ENCODE measurements at places on chromosomes 4 and X.

GRCh38 chr4:103075894-103076746 lies 441 bp downstream of the SLC9B2 start:
- DNase-seq, result peak; percentile 51

GRCh38 chr4:67762086-67762485 lies 7.9 kb upstream of the GNRHR start:
- DNase-seq, result no peak

GRCh38 chrX:78997870-78998558 lies 52.8 kb downstream of the P2RY10 start:
- DNase-seq, result no peak

DNA sequence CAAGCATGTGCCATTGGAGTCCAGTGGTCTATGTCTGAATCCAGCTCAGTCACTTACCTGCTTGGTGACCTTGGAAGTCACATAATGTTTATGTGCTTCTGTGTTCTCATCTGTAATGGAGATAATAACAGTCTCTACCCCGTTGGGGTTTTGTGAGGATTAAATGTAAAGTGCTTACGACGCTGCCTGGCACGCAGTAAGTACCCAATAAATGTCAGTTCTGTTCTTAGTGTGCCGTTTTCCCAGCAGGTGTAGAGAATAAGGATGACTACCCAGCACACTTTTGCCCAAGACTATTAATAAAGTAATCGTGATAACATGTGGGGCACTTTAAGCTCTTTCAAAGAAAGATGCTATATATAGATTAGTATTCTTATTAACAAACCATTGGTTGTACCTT lies 56.7 kb downstream of the MTM1 start:
- DNase-seq, result no peak

GRCh38 chrX:15382813-15383212 lies 1.4 kb downstream of the VEGFD start:
- DNase-seq, result no peak

DNA sequence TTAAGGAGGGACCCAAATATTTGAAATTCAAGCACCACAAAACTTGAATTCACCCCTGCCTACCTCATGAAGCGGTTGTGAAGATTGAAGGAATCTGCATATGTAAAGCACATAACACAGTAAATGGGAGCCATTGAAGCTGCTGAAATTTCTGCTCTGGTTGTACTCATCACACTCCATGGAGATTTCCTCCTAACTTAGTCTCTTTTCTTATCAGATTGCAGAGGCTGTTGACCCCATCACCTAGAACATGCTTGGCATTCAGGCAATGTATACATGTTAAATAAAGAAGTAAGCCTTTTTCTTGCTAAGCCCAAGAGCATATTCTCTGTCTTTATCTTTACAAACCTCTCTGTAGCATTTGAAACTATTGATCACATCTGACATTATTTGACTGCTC lies 104.9 kb upstream of the TNIP3 start:
- DNase-seq, result no peak

All from GM04504 (cell line).